ENCODE measurements at places on chromosomes 12 and 14. TPM values are rescaled to one million over a fixed set of nuclear protein-coding genes. Genes with fewer than 3 reads are reported as not detected.
A peak's percentile ranks its signal among the peaks of the same experiment; 100 is the strongest.

The SERPINA10 gene
- not detected for polyA plus RNA-seq

DNA sequence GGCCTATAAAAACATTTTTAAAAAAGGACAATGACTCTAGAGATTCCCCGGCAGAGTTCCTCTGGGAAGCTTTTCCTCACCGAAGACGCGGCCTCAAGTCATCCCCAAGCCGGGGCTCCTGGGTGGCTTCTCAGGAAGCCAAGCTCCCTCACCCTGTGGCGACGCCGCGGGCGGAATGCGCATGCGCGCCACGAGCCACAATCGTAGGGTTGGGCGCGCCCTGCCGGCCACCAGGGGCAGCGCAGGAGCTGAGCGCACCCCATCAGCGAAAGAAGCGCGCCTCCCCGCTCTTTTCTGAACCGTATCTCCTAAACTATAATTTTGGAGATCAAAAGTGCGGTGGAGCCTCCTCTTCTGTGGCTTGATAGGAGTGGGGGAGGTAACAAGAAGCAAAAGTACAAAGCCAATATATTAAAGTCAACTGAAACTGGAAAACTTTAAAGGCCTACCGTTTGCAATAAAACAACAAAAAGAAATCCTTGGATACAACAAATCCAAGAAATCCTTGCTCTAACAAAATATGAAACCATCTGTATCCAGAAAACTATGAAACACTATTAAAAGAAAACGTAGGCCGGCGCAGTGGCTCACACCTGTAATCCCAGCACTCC, 17.4 kb upstream of the CHFR start:
- H3K4me1 ChIP-seq = peaks cover 3% of the 10 kb centered on the region
- no peak overlapping the region for H3K4me3 ChIP-seq
- peak; percentile 96 for DNase-seq
- peaks cover 10% of the 10 kb centered on the region for H3K27me3 ChIP-seq
- no peaks in the 10 kb centered on the region for H3K36me3 ChIP-seq

- H3K4me3 ChIP-seq = no peak overlapping the region
- H3K4me1 ChIP-seq = peaks cover 10% of the 10 kb centered on the region
- no peak for DNase-seq
- no peak overlapping the region for H3K27ac ChIP-seq
These were observed 221.1 kb upstream of the RGS6 start for GRCh38 chr14:71711125-71711524.

DNA sequence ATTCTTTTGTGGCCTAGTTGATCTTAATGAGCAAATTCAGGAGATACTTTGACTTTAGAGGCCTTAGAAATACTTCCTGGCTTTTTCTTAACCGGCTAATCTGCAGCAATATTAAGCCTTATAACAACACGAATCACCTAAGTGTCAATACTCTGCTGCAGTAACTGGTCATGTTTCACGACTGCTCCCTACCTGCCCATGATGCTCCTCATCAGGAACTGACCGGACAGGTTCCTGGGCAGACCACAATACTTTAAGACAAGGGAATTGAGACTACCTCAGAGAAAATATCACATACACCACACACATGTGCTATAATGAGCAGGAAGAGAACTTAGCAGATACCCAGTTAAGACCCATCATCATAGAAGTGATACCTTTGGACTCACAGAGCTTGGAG, 211.9 kb upstream of the BMP4 start:
- no peak for DNase-seq
- H3K4me1 ChIP-seq = no peaks in the 10 kb centered on the region
- H3K36me3 ChIP-seq = no peaks in the 10 kb centered on the region

The RBP5 gene
- polyA plus RNA-seq = 97.7 TPM

The SUOX gene
- 6.1 TPM for polyA plus RNA-seq

The MLF2 gene
- 78.0 TPM for polyA plus RNA-seq

GRCh38 chr12:113643177-113643974, 171.7 kb upstream of the LHX5 start:
- peaks cover 4% of the 10 kb centered on the region for H3K27me3 ChIP-seq
- no peak overlapping the region for H3K4me3 ChIP-seq
- no peaks in the 10 kb centered on the region for H3K36me3 ChIP-seq
- H3K4me1 ChIP-seq = no peaks in the 10 kb centered on the region

DNA sequence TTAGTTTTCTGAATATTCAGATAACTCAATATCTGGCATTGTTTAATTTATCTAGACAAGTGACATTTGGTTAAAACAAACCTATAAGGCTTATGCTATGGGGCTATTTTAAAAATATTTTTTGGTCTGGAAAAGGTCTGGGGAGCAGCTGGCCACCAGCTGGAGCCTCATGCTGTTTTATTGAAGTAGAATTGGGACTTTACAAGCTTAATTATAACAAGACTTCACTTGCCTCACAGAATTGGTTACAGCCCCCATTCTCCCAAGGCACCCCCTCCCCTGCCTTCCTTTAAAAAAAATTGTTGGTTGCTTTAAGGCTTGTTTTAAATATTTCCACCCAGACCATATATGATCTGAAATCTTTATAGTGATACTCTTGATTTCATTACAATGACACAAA, 453.9 kb downstream of the ADAMTS20 start:
- H3K4me1 ChIP-seq = no peaks in the 10 kb centered on the region
- no peaks in the 10 kb centered on the region for H3K27me3 ChIP-seq
- H3K27ac ChIP-seq = no peak overlapping the region
- no peak overlapping the region for H3K4me3 ChIP-seq

The TAS2R8 gene
- not detected for polyA plus RNA-seq

DNA sequence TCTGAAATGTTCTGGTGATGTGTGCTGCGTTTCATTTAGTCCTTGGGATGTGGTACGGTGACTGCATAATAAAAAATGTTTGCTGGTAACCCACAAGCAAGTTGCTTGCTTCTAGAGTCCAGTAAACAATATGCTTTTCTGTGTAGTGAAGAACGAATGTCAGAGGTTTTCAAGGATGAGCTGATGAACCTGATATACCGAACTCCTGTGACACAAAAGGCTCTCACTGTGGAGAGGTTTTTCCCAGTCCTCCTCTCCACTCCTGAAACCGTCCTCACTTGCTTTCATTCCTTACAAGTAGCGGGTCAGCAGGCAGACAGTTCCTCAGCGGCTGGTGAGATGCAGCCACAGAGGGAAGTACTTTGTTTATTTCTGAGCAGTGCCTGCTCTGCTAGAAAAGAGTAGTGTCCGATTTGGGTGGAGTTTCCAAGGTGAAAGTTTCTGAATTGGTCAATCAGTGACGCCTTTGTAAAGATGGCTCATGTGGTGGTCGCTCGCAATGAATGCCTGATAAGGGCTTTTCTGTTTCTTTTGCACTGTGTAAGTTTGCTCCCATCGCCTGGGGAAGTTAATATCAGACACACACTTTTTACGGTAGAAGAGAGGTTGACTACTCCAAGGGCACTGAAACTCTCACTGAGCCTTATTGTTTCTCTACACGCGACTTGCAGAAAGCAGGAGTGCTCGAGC, 3.0 kb downstream of the ETV6 start:
- peak; percentile 80 for DNase-seq
- no peaks in the 10 kb centered on the region for H3K36me3 ChIP-seq
- H3K4me1 ChIP-seq = peaks cover 70% of the 10 kb centered on the region
- H3K27ac ChIP-seq = peak overlapping the region; percentile 97
- peak overlapping the region; percentile 83 for H3K4me3 ChIP-seq
- H3K27me3 ChIP-seq = no peaks in the 10 kb centered on the region

- H3K27me3 ChIP-seq = no peaks in the 10 kb centered on the region
- DNase-seq = no peak
- no peaks in the 10 kb centered on the region for H3K4me1 ChIP-seq
- H3K27ac ChIP-seq = no peak overlapping the region
- peaks cover 71% of the 10 kb centered on the region for H3K36me3 ChIP-seq
These were observed 69.3 kb downstream of the HECTD1 start for GRCh38 chr14:31138301-31138700.

GRCh38 chr12:106981788-106982187, 5.2 kb downstream of the MTERF2 start:
- no peaks in the 10 kb centered on the region for H3K36me3 ChIP-seq
- H3K4me3 ChIP-seq = no peak overlapping the region
- no peaks in the 10 kb centered on the region for H3K27me3 ChIP-seq
- H3K4me1 ChIP-seq = no peaks in the 10 kb centered on the region
- H3K27ac ChIP-seq = no peak overlapping the region

DNA sequence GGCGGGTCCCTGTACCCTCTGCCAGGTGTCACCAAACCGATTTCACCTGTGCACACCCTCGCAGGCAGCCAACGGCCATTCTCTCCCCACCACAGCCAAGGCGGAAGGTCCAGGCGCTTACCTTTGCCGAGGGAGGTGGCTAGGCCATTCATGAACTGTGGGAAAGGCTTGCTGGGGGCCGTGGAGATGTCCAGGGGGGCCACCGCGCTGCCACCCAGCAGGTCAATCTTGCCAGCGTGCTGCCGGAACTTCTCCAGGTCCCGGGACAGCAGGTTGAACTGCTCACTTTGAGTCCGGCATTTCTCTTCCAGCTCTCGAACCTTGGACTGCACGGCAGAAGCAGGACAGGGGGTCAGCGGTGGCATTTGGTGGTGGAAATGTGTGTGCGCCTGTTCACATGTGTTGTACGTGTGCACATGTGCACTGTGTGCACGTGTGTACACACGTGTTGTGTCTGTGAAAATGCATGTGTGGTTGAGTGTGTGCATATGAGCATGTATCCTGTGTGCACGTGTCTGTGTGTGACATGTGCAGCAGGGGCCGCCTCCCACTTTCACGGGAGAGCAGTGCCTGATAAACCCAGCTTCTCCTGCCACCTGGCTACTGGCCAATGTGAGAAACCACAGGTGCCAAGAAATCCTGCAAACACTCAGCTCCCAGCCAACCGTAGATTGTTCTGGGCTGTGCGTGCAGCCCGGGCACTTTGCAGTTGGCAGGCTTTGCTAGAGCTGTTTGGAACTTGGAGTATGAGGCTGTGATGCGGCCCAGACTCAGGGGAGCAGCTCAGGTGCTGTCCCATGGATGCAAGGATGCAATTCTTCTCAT, 118.9 kb downstream of the PIWIL1 start:
- no peak overlapping the region for H3K27ac ChIP-seq
- no peak overlapping the region for H3K4me3 ChIP-seq
- H3K4me1 ChIP-seq = no peaks in the 10 kb centered on the region
- DNase-seq = no peak

- H3K27me3 ChIP-seq = no peaks in the 10 kb centered on the region
- no peaks in the 10 kb centered on the region for H3K36me3 ChIP-seq
- H3K27ac ChIP-seq = no peak overlapping the region
These were observed 9.1 kb downstream of the RILPL1 start for GRCh38 chr12:123524378-123524777.

DNA sequence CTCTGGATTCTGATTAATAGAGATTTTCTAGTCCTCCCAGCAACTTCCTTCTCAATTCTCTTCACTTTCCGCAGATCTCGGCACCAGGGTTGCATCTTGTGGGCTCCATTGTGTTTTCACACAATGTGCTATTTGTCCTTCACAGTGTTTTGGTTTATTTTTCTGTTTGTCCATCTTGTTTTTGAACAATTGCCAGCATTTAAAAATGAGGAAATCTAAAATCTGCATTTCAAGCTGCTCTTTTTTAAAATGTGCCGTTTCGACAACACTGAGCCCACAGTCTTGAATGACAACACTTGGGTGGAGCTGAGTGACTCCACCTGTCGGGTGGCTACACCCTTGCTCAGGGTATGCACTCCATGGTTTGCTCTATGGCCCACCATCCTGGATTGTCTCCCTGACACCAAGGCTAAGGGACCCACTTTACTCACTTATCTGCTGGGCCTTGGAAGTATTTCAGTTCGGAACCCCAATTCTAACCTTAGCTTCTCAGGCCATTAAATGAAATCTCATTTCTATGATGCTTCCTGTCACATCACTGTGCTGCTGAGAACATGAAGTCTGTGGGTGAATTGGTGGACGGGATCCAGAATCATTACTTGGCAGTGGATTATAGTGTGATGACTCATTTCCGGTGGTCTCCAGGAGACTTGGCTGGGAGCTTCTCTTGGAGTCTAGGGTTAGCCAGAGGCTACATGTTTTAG, 3.4 kb upstream of the MYRFL start:
- no peaks in the 10 kb centered on the region for H3K4me1 ChIP-seq
- no peaks in the 10 kb centered on the region for H3K27me3 ChIP-seq
- no peak overlapping the region for H3K27ac ChIP-seq
- H3K36me3 ChIP-seq = no peaks in the 10 kb centered on the region
- DNase-seq = no peak

The LTBR gene
- 15.7 TPM for polyA plus RNA-seq

DNA sequence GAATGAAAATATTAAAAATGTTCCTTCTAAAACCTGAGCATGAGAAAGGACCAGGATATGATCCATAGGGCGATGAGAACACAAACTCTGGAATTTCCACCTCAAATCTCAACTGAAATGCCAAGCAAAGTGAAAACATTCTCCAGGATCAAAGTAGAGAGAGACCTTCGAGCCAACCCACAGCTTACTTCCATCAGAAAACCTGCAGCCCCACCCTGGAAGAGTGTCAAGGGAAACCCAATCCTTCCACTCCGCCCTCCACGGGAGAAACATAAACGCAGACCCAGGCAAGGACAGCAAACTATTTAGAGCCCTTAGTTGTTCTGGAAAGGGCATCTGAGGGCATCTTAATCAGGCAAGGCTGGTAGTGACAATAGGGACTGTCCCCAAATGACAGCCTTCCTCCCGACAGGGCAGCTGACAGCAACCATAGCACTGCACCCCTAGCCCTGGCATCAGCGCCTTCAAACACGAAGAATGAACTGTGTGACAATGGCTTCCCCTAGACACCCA, 21.8 kb downstream of the SLC15A4 start:
- H3K27ac ChIP-seq = no peak overlapping the region
- H3K27me3 ChIP-seq = no peaks in the 10 kb centered on the region

GRCh38 chr12:11758510-11759493, 109.3 kb downstream of the ETV6 start:
- peak overlapping the region; percentile 79 for H3K27ac ChIP-seq
- no peaks in the 10 kb centered on the region for H3K27me3 ChIP-seq
- H3K36me3 ChIP-seq = peaks cover 5% of the 10 kb centered on the region
- peak; percentile 82 for DNase-seq
- peaks cover 77% of the 10 kb centered on the region for H3K4me1 ChIP-seq
- no peak overlapping the region for H3K4me3 ChIP-seq

GRCh38 chr12:19553175-19553574, 113.9 kb downstream of the AEBP2 start:
- H3K27me3 ChIP-seq = no peaks in the 10 kb centered on the region
- H3K4me3 ChIP-seq = no peak overlapping the region
- H3K27ac ChIP-seq = no peak overlapping the region
- no peak for DNase-seq
- no peaks in the 10 kb centered on the region for H3K4me1 ChIP-seq

The SPX gene
- 0.38 TPM for polyA plus RNA-seq

The KCNJ8 gene
- 2.2 TPM for polyA plus RNA-seq

DNA sequence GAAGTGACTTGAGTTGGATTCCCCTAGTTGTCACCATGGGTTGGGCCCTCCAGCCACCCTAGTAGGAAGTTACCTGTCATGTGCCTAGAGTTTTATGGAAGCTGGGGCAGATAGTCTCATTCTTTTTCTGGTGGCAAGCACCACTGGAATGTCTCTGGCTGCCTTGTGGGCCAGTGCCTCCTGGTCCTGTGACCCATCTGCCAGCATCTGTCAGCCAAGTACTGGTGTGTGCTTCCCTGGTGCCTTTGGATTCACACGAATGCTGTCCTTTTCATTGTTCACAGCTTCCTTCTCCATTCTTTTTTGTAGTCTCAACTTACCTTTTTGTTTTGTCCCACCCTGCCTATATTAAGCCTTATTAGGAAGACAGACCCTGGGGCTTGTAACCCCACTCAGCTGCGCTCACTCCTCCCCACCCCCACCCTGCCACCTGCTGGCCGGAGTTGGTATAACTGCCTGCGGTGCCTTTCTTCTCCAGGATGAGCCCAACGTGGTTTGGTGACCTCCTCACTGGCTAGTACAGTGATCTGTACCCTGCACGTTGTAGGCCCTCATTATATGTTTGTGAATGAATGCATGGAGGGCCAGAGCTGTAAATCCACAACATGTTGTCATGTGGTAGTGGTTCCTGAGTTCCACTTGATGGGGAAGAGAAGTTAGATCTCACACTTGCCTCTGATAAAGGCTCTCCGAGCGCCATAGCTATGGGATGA, 125.7 kb downstream of the TSPAN9 start:
- H3K27ac ChIP-seq = no peak overlapping the region
- H3K27me3 ChIP-seq = peaks cover 29% of the 10 kb centered on the region
- DNase-seq = no peak
- H3K36me3 ChIP-seq = no peaks in the 10 kb centered on the region

Data from spleen (tissue), 13 donors.